Glutamatergic neuron (in vitro differentiated cells): ENCODE measurements at places on chromosomes 5 and 9. TPM values are rescaled to one million over a fixed set of nuclear protein-coding genes. Genes with fewer than 3 reads are reported as not detected.

The TAF11L10 gene
- 0.83 TPM for total RNA-seq

The NR6A1 gene
- 51.0 TPM for total RNA-seq

The FRMPD1 gene
- 38.1 TPM for total RNA-seq

DNA sequence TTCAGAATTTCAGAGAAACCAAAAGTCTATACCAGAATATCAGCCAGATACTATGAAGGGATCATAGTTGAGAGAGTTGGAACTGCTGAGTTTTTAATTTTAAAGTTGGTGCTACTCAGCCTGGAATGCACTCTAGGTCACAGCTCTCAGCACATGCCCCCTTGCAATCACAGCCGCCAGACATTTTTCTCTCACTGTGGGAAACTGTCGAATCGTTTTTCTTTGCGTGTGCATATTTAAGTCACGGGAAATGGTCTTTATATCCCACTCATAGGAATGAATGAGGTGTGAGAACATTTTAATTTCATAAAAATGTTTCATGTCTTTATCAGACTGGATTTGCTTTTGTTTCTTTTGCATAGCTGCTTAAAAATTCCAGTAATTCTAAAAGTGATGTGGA lies 12.2 kb upstream of the SPDL1 start:
- no peak overlapping the region for H3K27ac ChIP-seq
- H3K4me1 ChIP-seq = peaks cover 7% of the 10 kb centered on the region
- peaks cover 2% of the 10 kb centered on the region for H3K27me3 ChIP-seq
- H3K4me3 ChIP-seq = no peak overlapping the region

DNA sequence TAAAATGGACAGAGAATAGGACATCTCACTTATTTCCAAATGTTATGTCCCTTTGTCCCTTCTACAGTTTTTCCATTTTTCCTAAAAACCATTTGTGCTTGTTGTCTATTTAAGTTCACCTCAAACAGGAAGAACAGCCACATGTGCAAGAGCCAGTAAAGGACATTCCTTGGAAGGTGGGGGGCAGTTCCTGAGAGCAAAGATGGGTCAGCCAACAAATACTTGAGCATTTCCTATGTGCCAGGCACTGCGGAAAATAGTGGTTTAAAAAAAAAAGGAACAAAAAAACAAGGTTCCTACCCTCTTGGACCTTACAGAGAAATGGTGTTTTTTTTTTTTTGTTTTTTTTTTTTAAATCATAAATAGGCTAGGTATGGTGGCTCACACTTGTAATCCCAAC lies 26.8 kb downstream of the ANP32B start:
- peaks cover 2% of the 10 kb centered on the region for H3K27me3 ChIP-seq
- H3K4me1 ChIP-seq = no peaks in the 10 kb centered on the region
- DNase-seq = no peak
- H3K36me3 ChIP-seq = peaks cover 8% of the 10 kb centered on the region

DNA sequence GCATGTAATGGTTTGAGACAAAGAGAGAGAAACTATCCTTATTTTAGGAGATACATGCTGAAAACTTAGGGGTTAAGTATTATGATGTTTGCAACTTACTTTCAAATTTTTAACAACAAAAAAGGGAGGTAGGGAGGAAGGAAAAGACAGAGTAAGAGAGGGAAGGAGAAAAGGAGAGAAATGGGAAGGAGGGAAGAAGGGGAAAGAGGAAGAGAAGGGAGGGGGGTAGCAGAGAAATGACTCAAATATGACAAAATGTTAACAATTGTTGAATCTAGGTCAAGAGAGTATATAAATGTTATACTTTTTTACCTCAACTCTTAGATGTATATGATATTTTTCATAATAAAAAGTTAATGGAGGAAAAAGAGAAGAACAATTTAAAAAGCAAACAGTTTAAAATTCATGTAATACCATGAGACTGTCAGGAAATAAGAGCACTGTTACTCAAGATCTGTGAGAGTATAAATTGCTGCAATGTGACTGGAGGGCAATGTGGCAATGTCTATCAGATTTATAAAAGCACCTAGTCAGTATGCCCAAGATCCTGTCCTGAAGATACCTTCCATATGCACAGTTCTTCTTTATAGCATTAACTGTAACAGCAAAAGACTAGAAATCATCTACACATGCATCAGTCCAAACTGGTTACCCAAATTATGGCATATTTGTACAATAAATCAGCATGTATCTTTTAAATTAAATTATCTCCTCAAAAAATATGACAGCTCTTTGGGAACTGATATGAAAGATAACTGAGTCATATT lies 16.3 kb downstream of the FBXW11 start:
- no peak overlapping the region for H3K4me3 ChIP-seq
- H3K36me3 ChIP-seq = peaks cover 10% of the 10 kb centered on the region
